IPS DF 6.9 (cell line): ENCODE measurements at places on chromosomes 11 and 22.

GRCh38 chr11:72245263-72245816, 1.4 kb upstream of the PHOX2A start:
- DNase-seq: no peak

DNA sequence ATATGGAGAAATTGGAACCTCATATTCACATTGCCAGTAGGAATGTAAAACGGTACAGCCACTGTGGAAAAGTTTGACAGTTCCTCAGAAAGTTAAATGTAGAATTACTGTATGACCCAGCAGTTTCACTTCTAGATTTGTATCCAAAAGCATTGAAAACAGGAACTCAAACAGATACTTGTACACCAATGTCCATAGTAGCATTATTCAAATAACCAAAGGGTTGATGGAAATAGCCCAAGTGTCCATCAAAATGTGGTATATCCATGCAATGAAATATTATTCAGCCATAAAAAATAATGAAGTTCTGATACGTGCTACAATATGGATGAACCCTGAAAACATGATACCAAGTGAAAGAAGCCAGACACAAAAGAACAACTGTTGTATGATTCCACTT, 17.8 kb downstream of the PRRG4 start:
- no peak for DNase-seq

DNA sequence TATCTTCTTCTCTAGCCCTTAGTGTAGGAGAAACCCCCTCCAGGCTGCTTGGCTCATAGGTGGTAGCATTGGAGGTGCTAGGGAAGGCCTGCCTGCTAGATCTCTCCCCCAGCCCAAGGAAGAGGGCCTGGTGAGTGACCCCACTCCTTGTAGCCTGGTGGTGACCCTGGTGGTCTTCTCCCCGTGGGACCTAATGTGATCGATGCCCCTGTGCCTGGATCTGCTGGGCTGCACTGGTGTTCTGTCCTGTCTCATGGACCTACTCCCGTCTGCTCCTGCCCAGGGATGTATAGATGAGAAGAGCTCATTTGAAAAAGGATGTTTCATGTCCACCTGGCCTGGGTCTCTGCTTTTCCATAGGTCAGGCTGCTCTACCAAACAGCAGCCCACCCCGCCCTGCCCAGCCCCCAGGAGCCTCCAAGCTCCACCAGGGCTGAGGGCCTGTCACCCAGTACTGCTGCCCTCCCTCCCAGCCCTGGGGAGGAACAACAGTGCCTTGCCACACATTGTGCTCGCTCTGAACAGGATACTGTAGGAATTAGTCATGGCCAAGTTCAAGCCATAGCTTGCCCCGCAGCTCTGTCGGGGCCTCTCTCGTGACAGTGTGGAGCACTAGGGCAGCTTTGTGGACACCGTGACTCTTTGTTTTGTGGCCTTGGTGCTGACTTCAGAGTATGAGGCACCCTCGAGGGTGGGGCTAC, 19.7 kb downstream of the SLC37A2 start:
- DNase-seq: no peak

- no peak for DNase-seq
These were observed 1.3 kb upstream of the PANX2 start for GRCh38 chr22:50169181-50169759.

GRCh38 chr22:44393066-44393465, 80.3 kb upstream of the SHISAL1 start:
- no peak for DNase-seq

- no peak for DNase-seq
These were observed 31.0 kb downstream of the FBLN1 start for GRCh38 chr22:45533703-45534102.

DNA sequence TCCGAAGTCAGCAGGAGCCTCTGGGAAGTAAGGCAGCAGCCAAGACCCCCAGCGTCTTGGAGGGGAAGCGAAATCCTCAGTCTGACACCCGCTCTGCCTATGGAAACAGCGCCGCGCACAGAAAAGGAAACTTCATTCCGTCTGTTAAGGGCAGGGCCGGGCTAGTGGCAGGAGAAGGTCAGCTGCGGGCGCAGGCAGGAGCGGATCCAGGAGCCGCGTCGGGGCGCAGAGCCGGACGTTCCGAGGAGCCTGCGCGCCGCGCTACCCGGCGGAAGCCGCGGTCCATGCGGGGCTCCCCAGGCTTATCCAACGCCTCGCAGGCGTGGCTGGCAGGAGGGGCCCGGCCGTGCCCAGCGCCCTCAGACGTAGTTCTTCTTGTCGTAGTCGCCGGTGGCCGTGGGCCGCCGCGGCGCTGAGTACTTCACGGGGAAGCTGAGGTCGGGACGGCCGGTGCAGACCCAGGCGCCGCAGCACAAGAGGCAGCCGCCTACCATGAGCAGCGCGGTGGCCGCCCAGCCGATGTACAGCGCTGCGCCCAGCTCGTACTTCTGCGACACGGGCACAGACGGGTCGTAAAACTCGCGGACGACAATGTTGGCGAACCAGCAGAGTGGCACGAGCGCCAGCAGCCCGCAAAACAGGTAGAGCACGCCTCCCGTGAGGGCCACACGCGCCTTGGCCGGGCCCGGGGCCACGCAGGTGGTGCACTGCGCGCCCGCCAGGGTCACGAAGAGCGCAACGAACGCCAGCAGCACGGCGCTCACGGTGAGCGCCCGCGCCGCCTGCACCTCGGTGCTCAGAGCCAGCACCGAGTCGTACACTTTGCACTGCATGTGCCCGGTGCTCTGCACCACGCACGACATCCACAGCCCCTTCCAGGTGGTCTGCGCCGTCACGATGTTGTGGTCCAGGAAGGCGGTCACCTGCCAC, 705 bp downstream of the CLDN5 start:
- no peak for DNase-seq

- no peak for DNase-seq
These were observed at the start of gene KCNE3 for GRCh38 chr11:74466916-74467885. Gene KCNE3, minus strand, starts transcription at chr11:74467549. Its CDS starts 9,986 bp downstream, at chr11:74457563.

DNA sequence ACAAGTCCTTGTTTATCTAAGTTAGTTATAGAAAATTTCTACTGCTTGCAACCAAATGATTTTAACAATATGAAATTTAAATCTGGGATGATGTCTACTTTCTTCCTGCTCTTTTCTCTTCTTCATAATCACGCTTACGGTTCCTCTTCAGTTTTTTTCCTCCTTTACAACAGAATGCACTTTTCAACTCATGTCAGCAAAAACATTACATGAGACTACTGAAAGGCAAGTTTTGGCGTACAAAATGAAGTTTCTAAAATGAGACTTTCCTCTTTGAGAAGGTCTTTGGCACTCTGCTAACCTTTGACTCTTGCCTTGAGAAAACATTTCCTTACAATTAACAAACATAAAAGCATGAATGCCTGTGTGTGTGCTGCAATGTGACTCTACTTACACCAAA, 23.3 kb downstream of the TMEM123 start:
- DNase-seq: no peak

DNA sequence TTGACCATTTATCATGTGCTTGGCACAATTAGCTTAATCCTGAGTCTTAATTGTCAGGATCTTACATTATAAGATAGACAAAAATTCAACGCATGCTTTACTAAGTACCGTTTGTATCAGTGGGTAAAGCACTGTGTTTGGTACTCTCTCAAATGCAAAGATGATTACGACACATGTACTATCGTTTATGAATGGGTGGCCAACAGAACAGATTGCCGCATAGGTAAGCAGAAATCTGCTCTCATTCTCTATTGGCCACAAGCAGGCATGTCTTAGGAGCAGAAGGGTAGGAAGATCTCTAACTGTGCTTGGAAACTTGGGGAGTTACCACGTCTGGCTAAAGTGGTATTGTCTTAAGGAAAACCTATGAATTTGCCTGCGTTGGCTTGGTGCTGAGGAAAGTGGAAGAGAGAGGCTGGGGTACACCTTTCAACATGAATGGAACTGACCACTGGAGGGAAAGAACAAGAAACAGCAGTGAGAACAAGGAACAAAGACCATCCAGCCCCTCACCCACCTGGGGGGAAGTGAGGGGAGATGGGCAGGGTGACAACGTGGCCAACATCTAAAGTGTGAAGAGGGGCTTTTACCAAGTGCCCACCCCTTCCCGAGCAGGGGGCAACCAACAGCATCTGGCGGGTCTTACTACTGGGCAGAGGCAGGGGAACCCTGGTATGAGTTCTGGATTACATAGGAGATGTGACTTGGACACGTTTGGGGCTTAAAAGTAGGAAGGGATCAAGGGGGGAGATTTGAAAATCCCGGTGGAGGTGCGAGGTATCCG, 1.0 kb upstream of the TUBA8 start:
- DNase-seq: no peak

DNA sequence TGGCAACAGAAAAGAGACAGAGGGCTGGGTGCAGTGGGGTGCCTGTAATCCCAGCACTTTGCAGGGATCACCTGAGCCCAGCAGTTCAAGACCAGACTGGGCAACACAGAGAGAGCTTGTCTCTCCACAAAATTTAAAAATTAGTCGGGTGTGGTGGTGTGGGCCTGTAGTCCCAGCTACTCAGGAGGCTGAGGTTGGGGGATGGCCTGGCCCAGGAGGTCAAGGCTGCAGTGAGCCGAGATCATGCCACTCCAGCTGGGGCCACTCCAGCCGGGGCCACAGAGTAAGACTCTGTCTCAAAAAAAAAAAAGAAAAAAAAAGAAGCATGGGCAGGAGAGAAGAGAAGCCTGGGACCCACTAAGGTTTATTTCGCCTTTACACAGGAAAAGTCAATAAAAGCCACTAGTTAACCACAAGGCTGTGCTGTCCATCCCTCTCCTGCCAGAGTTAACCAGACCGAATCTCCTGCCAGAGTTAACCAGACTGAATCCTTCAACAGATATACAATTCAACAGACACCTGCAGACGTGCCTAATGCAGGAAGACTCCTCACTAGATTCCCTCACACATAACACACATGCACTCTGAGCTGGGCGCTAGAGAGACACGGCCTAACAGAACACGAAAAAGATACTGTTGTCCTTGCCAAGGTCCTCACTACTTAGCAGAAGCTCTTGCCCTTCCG, 29.8 kb downstream of the MICAL3 start:
- DNase-seq: no peak

GRCh38 chr11:3642071-3642951, 519 bp upstream of the ART5 start:
- peak; percentile 89 for DNase-seq

DNA sequence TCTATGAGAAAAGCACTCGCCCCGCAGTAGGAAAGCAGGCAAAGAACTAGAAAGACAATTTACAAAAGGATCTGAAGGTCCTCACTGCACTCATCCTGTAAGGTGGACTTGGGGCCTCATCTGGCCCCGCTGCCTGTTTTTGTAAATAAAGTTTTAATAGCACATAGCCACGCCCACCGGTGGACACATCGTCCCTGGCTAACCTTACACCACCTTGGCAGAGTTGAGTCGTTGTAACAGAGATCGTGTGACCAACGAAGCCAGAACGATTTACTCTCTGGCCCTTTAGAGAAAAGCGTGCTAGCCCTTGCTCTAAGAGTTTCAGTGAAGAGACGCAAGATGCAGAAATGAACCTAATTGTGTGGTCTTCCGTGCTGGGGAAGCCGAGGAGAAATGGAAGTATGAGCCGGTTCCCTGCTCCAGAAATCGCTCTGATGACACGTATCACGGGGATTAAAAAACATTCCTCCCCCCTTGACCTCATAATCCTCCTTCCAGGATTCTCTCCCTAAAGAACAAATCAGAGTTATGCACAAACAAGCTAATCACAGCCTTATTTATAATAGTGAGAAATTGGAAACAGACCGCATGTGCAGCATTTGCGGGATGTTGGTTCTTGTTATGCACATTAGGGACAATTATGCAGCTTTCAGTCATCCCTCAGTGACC, 80.1 kb downstream of the CDKN1C start:
- no peak for DNase-seq

DNA sequence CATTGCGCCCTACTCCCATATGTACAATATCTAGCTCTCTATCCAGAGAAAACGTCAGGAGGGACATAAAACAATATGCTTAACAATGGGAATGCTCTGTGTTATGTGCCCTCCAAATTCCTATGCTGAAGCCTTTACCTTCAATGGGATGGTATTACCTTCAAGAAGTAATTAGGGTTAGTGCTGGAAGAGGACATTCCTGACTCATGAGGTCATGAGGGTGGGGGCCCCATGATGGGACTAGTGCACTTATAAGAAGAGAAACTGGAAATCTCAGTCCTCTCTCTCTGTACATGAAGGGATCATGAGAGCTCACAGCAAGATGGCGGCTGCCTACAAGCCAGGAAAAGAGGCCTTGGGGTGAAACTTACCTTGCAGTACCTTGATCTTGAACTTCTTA, 20.3 kb downstream of the MMP20 start:
- DNase-seq: no peak
